ENCODE measurements at places on chromosomes 7 and 10.
A peak's percentile ranks its signal among the peaks of the same experiment; 100 is the strongest.

- no peak for DNase-seq
Measured at GRCh38 chr7:77846317-77847092, 47.9 kb downstream of the PHTF2 start.

DNA sequence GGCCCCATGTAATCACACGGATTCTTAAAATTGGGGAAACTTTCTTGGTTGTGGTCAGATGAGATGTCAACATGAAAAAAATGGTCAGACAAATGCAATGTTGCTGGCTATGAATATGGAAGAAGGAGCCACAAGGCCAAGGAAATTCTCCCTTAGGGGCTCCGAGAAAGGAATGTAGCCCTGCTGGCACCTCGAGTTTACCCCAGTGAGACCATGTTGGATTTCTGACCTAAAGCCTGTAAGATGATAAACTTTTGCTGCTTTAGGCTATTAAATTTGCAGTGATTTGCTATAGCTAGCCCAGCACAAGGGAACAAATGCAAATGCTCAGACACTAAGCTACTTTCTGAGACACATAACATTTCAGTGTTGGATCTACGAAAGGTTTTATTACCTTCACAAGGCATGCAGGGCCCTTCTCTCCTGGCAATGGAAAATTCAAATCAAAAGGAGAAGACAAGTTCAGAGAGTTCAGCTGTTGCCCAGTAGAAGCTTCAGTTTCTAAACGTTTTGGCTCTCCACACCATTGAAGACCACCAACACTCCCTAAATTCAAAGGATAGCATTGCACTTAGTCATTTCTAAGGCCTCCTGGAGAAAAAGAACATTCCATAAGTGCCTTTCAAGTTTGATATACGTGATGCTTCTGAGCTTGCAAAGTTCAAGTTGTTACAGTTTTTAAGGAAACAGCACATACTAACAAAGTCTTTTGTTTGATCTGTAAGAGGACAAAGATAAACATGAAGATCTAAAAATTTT, 23.4 kb downstream of the MCMBP start:
- DNase-seq, result no peak

DNA sequence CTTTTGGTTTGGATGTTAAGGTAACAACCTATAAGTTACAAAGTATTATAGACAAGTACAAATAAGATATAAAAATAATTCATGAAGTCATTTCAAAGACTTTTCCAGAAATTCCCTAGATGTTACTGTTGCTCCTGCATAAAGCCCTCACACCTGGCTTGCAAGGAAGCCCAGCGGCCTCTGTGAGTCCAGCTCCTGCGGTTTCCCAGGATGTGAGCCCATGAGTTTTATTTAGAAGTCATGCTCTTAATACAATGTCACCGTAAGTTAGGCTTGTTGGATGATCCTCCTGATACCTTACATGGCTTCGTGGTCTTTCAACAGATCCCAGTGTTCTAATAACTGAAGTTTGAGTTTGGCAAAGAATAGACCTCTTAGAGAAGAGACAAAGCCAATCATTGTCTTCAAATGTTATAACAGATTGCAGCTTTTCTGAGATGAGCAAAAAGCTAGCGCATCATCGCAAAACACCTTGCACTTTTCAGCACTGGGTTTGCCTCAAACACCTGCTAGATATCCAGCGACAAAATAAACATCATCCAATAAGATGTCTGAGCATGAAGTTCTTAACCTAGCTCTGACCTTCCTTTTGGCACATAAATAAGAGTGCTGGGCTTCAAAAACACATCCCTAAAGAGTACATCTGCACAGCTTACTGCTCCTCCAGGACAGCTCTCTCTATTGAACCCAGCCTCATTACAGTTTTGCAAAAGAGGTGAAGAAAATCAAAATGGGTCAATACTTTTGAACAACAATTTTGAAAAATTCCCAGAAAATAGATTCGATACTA, 3.6 kb downstream of the FAM171A1 start:
- no peak for DNase-seq

DNA sequence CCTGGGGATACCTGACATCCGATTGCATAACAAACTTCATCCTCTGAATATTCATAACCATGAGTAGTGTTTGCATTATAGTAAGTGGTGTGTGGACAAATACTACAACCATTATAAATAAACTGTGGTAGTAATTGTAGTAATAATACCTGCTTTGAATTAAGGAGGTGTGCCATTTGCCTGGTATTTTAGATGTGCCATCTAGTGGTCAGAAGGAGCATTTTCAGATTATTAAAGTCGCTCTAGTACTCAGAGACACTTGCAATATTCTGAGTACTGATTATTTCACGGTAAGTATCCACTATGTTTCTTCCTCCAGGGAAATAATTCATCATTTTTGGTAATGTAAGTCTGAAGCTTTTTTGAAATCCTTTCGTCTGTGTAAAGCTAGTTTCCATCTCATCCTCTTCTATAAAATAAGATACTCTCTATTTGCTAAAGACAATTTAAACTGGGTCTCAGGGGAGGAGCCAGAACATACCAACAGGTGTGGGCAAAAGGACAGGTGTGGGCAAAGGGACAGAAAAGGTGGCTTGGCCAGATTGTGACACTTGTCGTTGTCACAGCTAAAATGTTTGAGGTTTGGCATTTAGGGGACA, 115.3 kb upstream of the WDR11 start:
- DNase-seq, result peak; percentile 10

- DNase-seq, result no peak
Measured at GRCh38 chr10:35611750-35612149, 6.6 kb downstream of the GJD4 start.

DNA sequence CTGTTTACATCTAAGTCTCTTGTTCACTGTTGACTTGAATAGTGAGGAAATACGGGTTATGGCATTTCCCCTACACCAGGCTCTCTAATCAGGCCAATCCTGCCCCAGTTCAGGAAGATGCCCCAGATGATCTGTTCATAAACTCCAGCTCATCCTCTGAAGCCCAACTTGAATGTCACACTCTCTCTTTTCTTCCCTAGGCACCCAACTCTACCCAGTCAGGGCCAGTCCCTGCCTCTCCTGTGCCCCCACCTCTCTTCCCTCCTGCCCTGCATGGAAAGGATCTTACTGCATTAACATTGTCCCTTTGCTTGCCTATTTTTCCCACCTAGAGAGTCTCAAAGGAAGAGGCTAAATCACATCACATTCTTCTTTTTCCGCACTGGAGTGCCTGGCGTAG, 10.6 kb upstream of the TRPV6 start:
- no peak for DNase-seq

GRCh38 chr10:35192645-35193249, 66.1 kb downstream of the CREM start:
- no peak for DNase-seq

GRCh38 chr10:127977357-127978009, 70.6 kb downstream of the PTPRE start:
- DNase-seq, result peak; percentile 11

DNA sequence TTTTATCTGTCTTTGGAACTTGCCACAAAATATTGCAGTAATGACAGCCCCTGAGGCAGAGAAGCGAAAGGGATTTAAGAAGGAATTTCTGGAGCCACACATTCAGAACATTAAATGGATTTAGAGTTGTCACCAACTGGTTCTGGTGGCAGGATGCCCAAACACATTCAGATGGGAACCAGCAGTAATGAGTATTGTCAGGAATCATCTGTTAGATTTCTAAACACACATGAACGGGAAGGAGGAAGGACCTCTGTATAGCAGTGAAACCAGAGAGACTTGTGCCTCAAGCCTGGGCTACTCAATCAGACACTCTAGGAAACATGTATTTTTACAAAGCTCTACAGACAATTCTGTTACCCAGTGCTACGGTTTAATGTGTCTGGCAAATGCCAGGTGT, 103.8 kb upstream of the CCNY start:
- no peak for DNase-seq

- DNase-seq, result no peak
Measured at GRCh38 chr7:2452074-2452507, 24.1 kb downstream of the GRIFIN start.

- no peak for DNase-seq
Measured at GRCh38 chr7:1670894-1671593, 967 bp downstream of the ELFN1 start.

DNA sequence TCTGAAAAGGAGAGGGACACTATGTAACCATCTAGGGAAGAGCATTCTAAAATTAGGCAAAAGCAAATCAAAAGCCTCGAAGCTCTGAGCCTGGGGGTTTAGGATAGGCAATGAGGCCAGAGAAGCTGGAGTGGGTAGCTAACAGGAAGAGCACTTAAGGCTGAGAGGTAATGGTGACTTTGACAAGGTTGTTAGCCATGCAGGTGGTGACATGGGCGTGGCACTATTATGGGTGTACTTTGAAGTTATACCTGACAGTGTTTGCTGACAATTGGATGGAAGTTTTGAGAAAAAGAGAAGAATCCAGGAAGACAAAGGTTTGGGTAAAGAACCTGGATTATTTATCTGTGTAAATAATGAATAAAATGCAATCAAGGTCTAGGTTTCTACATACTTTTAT, 383.0 kb upstream of the SEMA3C start:
- no peak for DNase-seq

- DNase-seq, result no peak
Measured at GRCh38 chr7:7344583-7344982, 162.2 kb downstream of the C1GALT1 start.

GRCh38 chr10:84194424-84195043, at the start of gene CDHR1:
Gene CDHR1, plus strand, starts transcription at chr10:84194537. Its CDS starts 224 bp downstream, at chr10:84194761.
- peak; percentile 44 for DNase-seq

GRCh38 chr7:42385912-42386311, 148.9 kb upstream of the GLI3 start:
- no peak for DNase-seq

GRCh38 chr10:3563298-3563697, 221.7 kb downstream of the KLF6 start:
- DNase-seq, result no peak
